Right ventricle myocardium superior (tissue), 1 donor: ENCODE measurements at places on chromosomes 5 and 9. TPM values are rescaled to one million over a fixed set of nuclear protein-coding genes. Genes with fewer than 3 reads are reported as not detected.

DNA sequence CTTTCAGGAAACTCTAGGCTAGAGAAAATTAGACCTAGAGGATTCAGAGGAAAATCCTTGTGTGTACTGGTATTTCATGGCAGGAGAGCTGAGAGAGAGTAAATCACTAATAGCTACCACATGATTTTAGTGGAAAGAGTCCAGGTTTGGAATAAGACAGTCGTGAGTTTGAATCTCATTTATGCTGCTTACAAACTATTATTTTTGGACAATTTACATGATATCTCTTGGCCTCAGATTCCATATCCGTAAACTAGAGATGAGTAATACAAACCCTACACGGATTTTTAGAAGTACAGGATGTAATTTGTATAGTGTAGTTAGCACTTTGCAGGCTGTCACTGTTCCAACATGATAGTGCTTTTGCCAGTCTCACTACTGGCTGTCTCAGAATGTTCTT is 2.7 kb downstream of the IL31RA start:
- DNase-seq, result no peak

GRCh38 chr9:68653141-68653595 is 51.9 kb upstream of the PIP5K1B start:
- no peak for DNase-seq

FSTL4 gene
- total RNA-seq, result not detected

DNA sequence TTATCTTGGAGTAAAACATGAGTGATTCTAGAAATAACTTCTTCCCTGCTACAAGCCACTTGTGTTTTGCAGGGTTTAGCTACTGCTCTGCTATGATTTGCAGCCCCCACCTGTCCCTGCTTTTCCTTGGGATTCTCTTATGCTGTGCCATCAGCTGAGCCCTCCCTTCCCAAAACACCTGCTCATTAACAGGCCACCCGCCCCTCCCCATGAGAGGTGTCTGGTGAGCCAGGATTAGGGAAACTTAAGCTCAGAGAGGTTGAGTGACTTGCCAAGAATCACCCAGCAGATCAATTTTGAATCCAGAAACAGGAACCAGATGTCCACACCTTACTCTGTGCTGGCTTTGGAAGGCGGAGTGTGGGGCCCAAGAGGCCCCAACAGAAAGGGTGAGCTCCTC is 111.7 kb upstream of the CXCL14 start:
- DNase-seq, result no peak

DNA sequence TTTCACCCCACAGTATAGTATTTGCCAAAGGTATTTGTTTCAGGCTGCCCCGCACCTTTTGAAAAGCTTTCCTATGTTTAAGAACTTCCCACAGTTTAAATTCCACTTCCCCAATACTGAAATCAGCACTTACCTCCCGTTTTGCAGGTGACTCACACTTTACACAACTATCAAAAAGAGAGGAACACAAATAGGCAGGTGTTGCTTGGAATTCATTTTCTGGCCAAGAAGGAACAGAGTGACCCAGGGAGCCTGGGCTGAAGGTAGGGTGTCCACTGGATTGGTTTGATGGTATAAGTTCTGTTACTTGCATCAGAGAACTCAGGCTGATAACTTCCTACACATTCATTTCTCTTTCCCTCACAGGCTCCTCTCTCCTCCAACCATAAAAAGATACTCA is 60.1 kb upstream of the SLC30A5 start:
- DNase-seq, result no peak

DNA sequence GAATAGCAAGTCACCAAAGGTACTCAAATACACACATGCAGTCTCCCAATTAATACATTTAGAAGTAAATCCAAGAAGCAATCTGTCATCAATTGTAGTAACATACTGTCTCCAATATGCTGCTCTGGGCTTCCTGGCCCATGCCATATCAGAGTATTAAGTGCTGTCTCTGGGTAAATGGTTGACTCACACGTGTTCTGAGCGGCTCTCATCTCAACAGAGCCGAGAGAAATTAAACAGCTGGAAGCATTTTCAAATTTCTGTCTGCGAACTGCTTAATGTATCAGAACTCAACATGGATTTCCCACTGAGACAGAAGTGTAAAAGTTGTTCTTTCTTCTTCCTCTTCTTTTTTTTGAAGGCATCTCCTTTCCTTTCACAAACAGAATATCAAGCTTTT is 247.3 kb upstream of the TAS2R1 start:
- DNase-seq, result no peak

GRCh38 chr9:113139225-113139829 is 11.5 kb upstream of the SLC31A2 start:
- no peak for DNase-seq

- DNase-seq, result no peak
Observed at GRCh38 chr5:150167908-150168307, 1.3 kb downstream of the CDX1 start.

OLFML2A gene
- total RNA-seq, result 27.5 TPM
